Stomach (tissue), 19 donors: ENCODE measurements at places on chromosomes 3 and 15. TPM values are rescaled to one million over a fixed set of nuclear protein-coding genes. Genes with fewer than 3 reads are reported as not detected.

GRCh38 chr3:193910886-193911738 lies 224.8 kb upstream of the HES1 start:
- peak; percentile 39 for DNase-seq

DNA sequence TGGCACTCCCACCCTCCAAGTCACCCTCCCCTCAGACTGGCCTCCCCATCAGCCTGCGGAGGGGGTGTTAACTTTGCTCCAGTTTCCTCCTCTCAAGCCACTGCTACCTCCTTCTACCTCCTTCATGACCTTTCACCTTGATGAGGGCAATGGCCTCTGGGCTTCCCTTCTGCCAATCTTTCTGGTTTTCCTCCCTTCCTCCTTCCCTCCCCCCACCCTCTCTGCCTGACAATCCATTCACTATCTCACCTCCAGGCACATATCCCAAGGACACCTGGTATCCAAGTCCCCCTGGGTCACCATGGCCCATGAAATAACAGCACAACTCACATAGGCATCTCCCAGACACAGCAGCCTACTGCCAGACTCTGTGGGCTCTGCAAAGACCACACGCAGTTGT lies 80.0 kb downstream of the WWTR1 start:
- DNase-seq = no peak

The SCAMP5 gene
- 13.4 TPM for total RNA-seq

DNA sequence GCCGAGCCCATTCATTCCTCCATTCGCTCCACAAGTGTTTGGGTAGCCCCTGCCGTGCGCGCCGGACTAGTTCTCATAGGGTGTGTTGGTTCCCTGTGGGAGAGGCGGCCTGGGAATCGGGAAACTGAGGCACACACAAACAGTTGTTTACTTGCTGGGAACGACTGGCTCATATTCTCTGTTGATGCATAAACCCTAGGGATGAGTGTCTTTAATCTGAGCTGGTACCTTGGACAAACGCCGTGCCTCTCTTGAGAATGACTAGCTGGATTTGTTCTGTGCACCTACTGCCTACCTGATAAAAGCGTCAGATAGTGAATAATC lies 737 bp downstream of the DNAJA4 start:
- DNase-seq = no peak

GRCh38 chr3:28901018-28901417 lies 379.9 kb upstream of the RBMS3 start:
- DNase-seq = no peak

DNA sequence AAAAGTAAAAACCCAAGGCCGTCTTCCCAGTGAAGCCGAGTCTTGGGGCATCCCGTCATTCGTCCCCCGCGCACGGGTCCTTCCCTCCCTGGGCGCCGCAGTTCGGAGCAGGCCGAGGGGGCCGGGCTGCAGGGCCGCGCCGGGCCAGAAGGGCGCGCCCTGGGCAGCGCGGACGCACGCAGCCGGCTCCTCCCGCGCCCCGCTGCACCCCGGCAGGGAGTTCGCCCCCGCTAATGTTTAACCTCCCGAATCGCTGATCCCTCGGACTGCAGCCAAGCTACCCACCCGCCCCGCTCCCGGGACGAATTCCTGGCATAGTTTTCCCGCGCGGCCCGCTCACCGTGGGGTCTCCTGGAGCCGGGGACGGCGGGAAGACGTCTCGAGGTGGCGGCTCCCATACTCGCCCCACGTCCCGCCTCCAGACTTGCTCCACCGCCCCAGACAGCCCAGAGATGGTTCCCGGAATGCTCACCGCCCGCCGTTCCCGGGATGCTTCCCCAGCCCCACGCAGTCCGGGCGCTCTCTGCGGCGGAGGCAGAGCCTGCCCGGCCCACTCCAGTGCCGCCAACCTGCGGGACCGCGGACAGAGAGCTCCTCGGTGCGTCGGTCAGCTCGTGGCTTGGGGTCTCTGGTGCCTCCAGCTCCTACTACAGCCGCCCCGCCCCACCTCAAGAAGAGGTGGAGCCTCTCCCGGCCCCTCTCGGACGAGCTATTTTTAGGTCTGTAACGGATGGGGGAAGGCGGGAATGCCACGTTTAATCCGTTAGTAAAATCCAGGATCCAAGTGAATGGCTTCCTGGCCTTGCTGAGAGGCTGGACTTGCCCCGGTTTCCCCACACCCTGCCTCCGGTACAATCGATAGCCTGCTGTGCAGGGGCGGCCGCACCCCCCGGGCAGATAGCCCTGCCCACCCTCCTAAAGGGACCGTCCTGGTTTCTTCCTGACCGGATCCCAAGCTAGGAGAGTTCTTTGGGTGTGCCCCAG lies at the start of gene DZIP1L:
Gene DZIP1L (minus strand): TSS at position 621 of the 984 bp plus-strand sequence. CDS start 11,637 bp downstream, outside the sequence.
- peak; percentile 56 for DNase-seq

The ITGA11 gene
- 2.9 TPM for total RNA-seq

The CPN2 gene
- total RNA-seq = not detected

GRCh38 chr3:81579744-81580143 lies 181.7 kb downstream of the GBE1 start:
- no peak for DNase-seq

DNA sequence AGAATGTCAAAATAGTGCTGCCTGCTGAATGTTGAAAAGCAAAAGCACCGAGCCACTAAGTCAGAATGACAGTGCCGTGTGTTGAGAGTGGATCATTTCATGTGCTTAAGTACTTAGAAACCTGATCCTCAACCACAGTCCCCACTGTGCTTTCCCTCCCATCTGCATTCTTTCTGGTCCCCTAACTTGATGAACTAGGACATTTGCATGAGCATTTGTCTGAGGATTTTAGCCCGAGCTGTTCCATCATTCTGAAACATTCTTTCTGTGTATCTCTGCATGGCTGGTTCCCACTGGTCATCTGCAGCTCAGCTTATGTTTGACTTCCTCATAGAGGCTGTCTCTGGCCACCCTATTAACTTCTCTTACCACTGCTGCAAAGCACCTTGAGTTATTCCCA lies 42.0 kb downstream of the SST start:
- DNase-seq = no peak

The SERINC4 gene
- total RNA-seq = not detected

DNA sequence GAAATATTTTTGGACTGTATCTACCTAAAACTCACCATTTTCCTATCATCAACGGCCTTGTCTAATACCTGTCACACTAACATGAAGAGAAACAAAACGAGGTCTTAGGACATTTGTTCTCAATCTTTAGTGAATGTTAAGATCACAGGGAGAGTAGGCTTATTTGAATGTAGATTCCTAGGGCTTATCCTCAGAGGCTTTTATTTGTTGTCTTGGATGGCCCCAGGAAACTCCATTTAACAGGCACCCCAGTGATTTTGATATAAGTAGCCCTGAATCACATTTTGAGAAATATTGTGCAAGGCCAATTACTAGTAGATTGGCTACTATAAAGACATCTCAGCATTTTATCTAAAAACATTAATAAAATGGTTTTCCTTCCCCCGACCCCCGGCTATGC lies 367.4 kb downstream of the GAP43 start:
- no peak for DNase-seq

DNA sequence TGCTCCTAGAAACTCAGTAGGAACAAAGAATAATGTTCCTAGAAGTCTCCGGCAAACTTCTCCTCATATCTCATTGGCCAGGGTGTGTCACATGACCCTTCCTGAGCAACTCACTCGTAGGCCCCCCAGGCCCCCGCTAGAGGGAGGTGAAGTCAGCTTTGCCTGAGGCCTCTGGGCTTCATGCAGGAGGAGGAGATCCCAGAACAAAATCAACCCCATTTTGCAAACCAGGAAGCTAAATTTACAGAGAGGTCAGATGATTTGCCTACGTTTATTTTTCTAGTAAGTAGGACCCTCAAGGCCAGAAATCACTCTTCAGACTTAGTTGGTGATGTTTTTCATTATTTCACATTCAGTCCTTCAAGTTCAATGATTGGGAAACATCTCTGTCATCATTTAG lies 99.1 kb downstream of the SSR3 start:
- no peak for DNase-seq

GRCh38 chr3:47890126-47890827 lies 87.3 kb downstream of the DHX30 start:
- no peak for DNase-seq

The TICRR gene
- total RNA-seq = 0.92 TPM

The ZCWPW2 gene
- total RNA-seq = 9.4 TPM

The GOLGA8G gene
- total RNA-seq = not detected

GRCh38 chr3:134627831-134628230 lies 23.0 kb downstream of the KY start:
- peak; percentile 27 for DNase-seq

- peak; percentile 38 for DNase-seq
Observed at GRCh38 chr3:195559723-195560409, 16.7 kb upstream of the PPP1R2 start.

DNA sequence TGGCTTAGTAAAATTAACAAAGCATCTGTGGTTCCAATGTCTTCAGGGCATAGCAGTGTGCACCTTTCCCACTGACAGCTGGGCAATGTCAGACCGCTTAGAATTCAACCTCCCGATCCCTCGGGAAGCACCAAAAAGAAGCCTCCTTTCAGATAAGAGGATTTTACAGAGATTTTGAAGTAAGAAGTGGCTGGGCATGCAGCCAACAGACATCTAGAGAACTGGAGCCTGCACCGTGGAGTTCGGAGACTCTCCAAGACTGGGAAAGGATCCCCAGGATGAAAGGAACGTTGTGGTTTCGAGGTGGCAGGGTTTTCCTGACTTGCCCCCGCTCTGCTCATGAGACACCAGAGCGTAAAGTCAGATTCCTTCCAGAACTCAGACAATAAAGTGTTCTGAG lies 5.3 kb downstream of the FAM174B start:
- DNase-seq = peak; percentile 69
